ENCODE measurements at places on chromosomes 7 and 10.

DNA sequence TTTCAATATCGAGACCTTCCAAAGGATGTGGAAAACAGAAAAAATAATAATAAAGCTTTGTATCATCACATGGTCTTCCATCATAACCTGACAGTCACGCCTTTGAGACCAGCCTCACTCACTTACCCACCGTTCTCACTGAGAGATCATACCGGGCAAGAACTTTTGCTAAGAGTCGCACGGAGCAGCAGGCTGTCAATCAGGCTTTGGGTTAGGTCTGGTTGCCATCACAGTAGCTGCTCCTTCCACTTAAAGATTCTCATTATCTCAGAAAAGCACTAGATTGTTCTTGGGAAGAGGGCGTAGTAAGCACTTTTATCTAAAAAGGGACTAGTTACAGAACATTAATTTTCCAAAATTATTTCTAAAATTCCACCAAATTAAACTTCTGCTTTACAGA is 2.0 kb downstream of the RELN start:
- DNase-seq: no peak

GRCh38 chr7:132650498-132650897 is 74.2 kb upstream of the PLXNA4 start:
- DNase-seq: no peak

GRCh38 chr10:116168329-116168728 is 104.7 kb downstream of the GFRA1 start:
- no peak for DNase-seq

GRCh38 chr10:122476333-122476695 is 15.0 kb downstream of the HTRA1 start:
- DNase-seq: no peak

GRCh38 chr10:32367793-32368453 is 21.0 kb upstream of the EPC1 start:
- DNase-seq: no peak
